ENCODE measurements at places on chromosomes 1 and 21.

GRCh38 chr1:165826565-165827267 is 698 bp upstream of the UCK2 start:
- no peak for DNase-seq

- no peak for DNase-seq
These were observed 91.3 kb upstream of the COA6 start for GRCh38 chr1:234281826-234282489.

DNA sequence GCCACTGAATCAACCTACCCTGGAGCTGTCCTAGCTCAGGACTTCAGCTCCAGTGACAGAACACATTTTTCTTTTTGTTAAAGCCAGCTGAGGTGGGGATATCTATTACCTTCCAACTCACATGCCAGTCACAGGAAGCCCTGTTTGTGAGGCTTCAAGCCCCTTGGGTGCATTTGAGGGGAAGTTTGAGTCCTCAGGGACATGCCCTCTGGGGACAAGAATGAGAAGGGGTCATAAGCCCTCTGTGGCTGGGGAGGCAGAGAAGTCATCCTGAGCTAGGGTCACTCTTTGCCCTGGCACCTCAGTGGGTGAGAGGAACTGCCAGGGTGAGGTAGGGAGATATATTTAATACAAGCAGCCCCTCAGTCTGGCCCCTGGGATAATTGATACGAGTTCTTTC is 33.5 kb upstream of the CLDN14 start:
- DNase-seq: no peak

GRCh38 chr1:179630719-179631118 is 39.1 kb downstream of the TDRD5 start:
- no peak for DNase-seq

DNA sequence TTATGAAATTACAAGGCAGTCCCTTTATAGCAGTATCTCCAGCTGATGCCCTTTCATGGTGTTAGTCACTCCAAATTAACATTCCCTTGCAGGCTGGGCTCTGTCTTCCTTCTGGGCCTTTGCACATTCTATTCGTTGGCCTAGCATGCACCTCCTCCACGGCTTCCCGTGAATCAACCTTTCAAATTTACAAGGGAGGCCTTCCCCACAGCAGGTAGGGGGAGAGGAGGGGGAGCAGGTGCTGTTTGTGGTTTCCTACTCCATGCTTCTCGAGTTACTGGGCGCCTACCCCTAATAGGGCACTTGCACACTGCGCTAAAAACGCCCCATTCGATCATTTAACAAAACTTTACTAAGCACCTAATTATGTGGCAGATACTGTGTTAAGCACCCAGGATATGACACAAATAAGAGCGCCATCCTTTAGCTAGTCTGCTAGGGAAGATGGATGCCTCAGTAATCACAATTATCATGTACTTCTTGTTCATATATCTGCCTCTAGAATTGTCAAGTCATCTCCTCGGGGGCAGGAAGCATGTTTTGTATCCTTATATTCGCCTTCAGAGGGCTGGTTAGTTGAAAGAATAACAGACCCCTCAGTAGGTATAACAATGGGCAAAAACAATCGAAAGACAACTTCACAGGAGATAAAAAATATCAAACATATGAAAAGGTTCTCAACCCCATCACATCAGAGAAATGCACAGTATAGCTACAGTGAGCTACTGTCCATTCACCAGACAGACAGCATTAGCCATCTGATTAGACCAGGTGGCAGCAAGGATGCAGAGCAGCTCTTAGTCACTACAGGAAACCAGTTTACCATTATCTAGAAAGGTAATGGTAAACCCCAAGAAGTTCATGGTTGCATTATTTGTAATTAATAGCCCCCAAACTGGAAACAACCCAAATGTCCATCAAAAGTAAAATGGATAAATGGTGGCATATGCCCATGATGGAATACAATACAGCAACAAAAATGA is 1.7 kb upstream of the ADAR start:
- DNase-seq: peak; percentile 64

DNA sequence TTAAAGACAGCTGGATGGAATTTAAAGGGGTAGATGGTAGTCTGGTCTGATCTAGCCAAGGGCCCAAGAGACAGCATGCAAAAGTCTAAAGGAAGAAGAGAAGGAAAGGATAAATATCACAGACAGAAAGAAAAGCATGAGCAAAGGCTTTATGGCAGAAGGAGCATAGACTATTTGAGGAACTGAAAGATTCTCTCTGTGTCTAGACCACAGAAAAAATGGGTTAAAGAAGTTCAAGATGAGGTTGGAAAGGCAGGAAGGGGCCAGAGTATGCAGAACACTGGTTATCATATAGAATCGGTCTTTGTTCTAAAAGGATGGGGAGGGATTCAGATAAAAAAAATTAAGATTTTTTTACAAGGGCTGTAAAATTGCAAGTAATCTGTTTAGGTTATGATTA is 136.8 kb upstream of the SGIP1 start:
- no peak for DNase-seq

DNA sequence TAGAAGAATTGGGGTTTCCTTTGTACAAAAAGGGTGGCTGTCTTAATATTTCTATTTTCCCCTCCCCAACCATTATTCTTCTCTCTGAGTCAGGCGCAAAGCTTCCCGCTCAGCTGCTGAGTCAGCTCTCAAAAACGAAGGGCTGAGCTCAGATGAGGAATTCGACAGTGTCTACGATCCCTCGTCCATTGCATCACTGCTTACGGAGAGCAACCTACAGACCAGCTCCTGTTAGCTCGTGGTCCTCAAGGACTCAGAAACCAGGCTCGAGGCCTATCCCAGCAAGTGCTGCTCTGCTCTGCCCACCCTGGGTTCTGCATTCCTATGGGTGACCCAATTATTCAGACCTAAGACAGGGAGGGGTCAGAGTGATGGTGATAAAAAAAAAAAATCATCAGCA is 3.0 kb upstream of the TUFT1 start:
- DNase-seq: no peak

DNA sequence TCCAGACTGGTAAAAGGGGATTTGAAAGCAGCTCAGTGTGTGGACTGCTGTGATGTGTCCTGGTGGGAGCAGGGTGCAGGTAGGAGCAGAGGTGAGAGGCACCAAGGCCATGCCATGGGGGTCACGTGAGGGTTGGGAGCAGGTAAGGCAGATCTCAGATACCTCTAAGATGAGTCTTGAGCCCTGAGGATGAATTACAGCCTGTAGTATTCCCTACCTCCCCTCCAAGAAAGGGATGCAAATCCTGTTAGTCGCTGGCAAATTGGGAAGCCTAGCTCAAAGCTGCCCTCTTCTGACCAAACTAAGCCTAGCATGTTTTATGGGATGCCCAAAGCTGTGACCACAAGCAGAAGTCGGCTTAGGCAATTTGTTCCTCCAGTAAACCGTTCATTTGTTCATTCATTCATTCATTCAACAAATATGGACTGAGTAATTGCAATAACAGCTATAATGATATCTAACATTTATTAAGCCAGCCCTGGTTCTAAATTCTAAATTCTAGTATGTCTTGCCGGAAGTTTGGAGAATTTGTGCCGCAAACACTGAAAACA is 3.9 kb upstream of the NUAK2 start:
- peak; percentile 54 for DNase-seq

- DNase-seq: no peak
These were observed 21.5 kb downstream of the NCAM2 start for GRCh38 chr21:21019681-21020080.

- DNase-seq: no peak
These were observed 21.2 kb downstream of the RCSD1 start for GRCh38 chr1:167651161-167651693.

DNA sequence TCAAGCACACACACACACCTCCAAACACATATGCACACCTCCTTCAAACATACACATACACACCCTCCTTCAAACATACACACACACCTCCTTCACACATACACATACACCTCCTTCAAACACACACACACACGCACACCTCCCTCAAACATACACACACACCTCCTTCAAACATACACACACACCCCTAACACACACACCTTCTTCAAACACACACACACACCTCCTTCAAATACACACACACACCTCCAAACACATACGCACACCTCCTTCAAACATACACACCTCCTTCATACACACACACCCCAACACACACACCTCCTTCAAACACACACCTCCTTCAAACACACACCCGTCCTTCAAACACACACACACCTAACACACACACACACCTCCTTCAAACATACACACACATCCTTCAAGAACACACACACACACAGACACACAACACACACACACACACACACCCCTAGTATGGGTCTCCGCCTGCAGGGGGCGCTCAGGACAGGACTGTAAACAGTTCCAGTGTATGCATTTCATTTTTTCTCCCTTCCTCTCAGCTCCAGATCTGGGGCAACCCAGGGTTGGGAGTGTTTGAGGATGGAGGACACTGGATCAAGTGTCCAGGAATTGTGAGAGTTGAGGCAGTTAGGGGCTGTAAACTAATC is 12.1 kb downstream of the LGR6 start:
- no peak for DNase-seq

DNA sequence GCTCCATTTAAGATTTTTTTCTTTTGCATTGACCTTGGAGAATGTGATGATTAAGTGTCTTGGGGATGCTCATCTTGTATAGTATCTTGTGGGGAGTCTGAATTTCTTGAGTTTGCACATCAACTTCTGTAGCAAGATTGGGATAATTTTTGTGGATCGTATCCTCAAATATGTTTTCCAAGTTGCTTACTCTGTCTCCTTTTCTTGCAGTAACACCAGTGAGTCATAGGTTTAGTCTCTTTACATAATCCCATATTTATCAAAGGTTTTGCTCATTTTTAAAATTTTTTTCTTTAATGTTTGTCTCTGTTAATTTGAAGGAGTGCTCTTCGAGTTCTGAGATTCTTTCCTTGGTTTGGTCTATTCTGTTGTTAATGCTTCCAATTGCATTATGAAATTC is 41.7 kb upstream of the ANGPTL1 start:
- no peak for DNase-seq

DNA sequence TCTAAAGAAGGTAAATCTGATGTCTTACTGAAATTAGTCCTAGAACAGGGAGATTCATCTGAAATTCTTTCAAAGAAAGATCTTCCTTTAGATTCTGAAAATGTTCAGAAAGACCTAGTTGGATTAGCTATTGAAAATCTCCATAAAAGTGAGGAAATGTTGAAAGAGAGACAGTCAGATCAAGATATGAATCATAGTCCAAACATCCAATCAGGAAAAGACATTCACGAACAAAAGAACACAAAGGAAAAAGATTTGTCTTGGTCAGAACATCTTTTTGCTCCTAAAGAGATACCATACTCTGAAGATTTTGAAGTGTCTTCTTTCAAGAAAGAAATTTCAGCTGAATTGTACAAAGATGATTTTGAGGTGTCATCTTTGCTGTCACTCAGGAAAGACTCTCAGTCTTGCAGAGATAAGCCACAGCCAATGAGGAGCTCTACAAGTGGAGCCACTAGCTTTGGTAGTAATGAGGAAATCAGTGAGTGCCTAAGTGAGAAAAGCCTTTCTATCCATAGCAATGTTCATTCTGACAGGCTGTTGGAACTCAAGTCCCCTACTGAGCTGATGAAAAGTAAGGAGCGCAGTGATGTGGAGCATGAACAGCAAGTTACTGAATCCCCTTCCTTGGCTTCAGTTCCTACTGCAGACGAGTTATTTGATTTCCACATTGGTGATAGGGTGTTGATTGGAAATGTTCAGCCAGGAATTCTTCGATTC is 61.6 kb upstream of the QSOX1 start:
- DNase-seq: no peak

DNA sequence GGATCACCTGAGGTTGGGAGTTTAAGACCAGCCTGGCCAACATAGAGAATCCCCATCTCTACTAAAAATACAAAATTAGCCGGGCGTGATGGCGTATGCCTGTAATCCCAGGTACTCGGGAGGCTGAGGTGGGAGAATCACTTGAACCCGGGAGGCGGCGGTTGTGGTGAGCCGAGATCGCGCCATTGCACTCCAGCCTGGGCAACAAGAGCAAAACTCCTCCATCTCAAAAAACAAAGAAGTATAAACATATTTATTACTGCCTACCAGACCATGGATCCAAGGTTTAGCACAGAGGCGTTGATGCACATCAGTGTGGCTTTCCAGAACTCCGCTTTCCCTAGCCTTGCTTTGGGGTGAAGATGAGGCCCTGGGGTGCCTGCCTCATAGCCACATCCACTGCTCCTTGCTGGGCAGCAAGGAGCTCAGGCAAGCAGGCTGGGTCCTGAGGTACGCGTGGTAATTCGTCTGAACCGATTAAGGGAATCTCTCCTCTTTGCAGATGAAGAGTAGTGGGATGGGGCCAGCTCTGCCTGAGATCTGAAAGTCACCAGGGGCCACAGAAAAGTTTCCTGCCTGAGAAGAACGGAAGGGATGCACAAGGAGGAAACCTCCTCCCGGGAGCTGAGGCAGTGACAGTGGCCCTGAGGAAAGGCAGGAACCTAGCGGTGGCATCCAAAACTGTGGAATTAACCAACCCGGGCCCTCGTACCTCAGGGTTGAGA is 52.3 kb upstream of the LBR start:
- DNase-seq: no peak

- no peak for DNase-seq
These were observed 275.1 kb upstream of the VAMP3 start for GRCh38 chr1:7495962-7496361.

DNA sequence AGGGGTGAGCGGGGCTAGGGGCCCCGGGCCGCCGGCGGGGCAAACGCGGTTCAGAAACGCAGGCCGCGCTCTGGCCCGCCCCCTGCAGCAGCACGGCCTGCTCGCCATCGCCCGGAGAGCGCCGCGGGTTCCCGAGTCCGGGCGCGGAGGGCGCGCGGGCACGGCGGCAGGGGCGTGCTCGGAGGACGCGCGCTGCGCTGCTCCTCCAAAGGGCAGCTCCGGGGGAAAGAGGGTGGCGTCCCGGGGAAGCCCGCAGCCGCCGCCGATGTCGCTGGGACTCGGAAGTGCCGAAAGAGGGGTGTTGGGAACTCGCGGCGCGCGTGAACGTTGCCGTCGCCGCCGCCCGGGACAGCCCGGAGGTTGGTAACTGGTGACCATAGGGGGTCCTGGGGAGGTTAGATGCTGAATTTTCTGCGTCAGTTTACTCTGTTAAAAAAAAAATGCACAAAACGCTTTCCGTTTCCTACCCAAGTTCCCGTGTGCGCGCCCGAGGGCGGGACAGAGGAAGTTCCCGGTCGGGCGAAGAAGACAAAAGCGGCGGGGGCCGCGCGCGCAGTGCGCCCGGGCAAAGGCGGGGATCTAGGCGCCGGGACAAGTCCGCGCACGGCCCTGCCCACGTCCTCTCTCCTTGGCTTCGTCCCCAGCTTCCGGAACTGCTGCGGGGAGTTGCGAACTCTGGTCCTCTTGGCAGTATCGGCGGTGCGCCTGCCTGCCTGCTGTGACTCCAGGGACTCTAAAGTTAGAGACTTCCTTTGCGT is at the start of gene HHAT:
TSS of gene HHAT (plus strand) at position 157 of the 758 bp plus-strand sequence. CDS start 20,074 bp downstream, outside the sequence.
- DNase-seq: peak; percentile 60
